ENCODE measurements at places on chromosomes 6 and 20. TPM values are rescaled to one million over a fixed set of nuclear protein-coding genes. Genes with fewer than 3 reads are reported as not detected.
A peak's percentile ranks its signal among the peaks of the same experiment; 100 is the strongest.

- H3K4me3 ChIP-seq, result no peak overlapping the region
- H3K4me1 ChIP-seq, result no peaks in the 10 kb centered on the region
Measured at GRCh38 chr6:90384720-90385119, 88.1 kb upstream of the BACH2 start.

DNA sequence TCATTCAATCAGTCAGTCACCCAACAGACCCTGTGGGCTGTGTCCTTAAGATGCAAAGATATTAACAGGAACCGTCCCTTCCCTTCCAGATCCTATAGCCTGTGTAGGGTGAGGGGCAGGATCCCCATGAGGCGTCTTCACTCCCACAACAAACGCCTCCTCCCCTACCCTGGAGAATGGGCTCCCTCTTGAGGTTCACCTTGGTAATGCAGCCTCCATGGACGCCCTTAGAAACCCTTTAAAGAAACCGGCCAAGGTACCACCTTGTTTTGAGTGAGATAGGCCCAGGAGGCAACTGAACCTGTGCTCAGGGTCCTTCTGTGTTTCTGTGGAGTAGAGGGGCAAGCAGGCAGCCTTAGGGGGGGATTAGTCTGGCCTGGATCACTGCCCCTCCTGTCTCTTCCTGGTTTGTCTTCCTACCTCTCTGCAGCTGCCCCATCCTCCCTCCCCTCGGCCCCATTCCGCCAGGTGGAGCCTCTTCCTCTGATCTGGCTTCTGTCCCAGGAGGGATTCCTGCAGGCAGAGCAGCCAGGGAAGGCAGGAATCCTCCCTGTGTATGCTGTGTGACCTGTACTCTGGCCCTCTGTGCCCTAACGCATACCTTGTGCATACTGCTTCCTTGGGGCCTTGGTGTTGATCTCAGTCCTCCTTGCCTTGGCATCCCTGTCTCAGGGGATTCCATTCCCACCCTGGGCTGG lies 6.6 kb upstream of the GUCA1A start:
- no peaks in the 10 kb centered on the region for H3K36me3 ChIP-seq
- no peak overlapping the region for H3K27ac ChIP-seq
- H3K4me3 ChIP-seq, result no peak overlapping the region
- peaks cover 3% of the 10 kb centered on the region for H3K27me3 ChIP-seq
- peaks cover 9% of the 10 kb centered on the region for H3K4me1 ChIP-seq

ADAM33 gene
- 81.5 TPM for total RNA-seq

TAPBP gene
- total RNA-seq, result 111 TPM

DNA sequence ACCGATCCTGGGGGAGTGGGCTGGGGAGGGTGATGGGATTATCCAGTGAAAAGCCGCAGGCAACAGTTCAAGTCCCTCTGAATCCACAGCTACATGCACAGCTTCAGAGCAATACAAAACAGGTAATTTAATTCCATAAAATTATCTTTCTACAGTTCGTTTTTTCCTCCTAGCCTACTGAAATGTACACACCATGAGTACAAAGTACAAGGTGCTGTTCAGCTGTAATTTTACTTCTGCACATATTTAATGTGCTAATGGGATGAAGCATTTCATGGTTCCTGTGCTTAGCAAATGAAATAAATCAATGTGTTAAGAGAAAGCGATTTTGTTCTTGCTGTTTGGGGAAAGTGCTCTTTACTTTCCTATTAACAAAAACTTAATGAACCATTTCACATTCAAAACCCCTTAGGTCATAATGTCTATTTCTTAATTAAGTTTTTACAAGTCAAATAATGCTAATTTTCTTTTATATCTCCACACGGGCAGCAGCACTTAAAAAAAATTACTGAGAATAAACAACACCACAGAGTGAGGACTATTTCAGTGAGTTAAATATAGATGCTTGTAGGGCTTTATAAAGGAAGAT lies 71.8 kb downstream of the INSM1 start:
- H3K27me3 ChIP-seq, result peaks cover 3% of the 10 kb centered on the region
- no peaks in the 10 kb centered on the region for H3K36me3 ChIP-seq
- no peak overlapping the region for H3K4me3 ChIP-seq

DNA sequence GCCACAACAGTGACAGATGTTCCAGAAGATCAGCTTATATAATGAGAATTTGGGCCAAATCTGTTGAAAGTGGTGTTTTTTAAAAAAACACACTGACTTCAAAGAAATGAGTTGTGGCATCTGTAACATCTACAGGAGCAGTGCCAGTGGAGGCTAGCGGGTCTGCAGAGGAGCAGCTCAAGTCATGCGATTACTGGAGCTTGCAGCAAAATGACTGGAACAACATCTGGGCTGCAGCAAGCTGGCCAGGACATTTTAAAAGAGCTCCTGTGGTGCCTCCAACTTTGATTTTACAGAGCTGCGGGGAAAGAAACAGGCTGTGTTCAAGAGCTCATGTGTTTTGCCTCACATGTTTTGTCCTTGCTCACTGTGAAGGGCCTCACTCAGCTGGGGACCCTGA lies 57.2 kb downstream of the TBX18 start:
- no peak overlapping the region for H3K27ac ChIP-seq
- H3K36me3 ChIP-seq, result no peaks in the 10 kb centered on the region
- H3K4me3 ChIP-seq, result no peak overlapping the region

DNA sequence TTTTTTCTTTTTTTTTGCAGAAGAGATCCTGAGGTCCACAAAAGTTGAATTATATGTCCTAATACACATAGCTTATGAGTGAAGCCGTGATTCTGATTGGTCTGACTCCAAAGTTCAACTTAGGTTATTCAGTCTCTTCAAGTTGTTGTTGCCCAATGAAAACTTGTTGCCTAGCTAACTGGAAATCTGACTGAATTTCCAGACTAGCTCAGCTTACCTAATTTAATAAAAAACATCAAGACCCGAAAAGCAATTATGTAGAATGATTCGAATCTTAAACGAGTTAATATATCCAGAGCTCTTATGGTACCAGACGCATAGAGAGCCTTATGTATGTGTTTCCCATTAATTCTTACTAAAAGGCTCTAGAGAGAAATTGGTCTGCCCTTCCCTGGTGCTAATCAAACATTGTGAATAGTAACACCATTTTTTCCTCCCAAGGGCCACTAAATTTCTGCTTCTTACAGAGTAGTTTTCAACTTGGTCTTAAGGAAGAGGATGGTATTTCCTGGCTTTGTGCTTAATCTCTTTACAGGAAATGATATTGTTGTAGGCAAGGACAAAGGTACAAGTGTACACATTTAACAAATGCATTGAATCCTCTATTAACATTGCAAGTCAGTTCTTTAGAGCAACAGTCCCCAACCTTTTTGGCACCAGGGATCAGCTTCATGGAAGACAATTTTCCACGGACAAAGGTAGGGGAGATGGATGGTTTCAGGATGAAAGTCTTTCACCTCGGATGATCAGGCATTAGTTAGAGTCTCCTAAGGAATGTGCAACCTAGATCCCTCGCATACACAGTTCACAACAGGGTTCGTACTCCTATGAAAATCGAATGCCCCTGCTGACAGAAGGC lies 107.9 kb downstream of the TSHZ2 start:
- no peaks in the 10 kb centered on the region for H3K27me3 ChIP-seq
- H3K27ac ChIP-seq, result no peak overlapping the region
- H3K4me3 ChIP-seq, result no peak overlapping the region
- no peaks in the 10 kb centered on the region for H3K4me1 ChIP-seq
- no peaks in the 10 kb centered on the region for H3K36me3 ChIP-seq

DNA sequence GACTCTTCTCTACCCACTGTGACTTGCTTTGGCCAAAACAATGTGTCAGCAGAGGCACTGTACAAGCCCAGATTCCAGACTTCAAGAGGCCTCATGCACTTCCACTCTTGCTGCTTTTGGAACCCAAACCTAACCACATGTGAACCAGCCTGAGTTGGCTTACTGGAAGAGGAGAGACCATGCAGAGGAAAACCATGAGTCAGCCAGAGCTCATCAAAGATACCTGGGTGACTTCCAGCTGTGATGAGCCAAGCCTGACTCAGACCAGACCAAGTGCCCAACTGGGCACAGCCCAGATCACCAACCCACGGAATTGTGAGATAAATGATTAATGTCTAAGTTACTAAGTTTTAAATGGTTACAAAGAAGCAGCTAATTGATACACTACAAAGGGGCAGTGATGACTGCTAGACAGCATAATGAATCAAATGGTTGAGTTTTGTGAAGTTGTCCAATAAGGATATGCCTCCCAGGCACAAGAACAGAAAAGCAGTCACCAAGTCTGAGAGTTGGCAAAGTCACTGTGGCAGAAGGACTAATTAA lies 16.2 kb upstream of the BEND6 start:
- peak overlapping the region; percentile 77 for H3K27ac ChIP-seq
- peak; percentile 99 for DNase-seq
- H3K4me1 ChIP-seq, result peaks cover 40% of the 10 kb centered on the region
- peak overlapping the region; percentile 83 for H3K4me3 ChIP-seq
- H3K27me3 ChIP-seq, result 0 out of 2 replicates have a peak, but pooled peaks cover 2% of the 10 kb centered on the region

TRIM15 gene
- total RNA-seq, result not detected

GRCh38 chr20:34710861-34711574 lies 6.9 kb downstream of the TP53INP2 start:
- H3K4me1 ChIP-seq, result peaks cover 71% of the 10 kb centered on the region
- H3K27me3 ChIP-seq, result no peaks in the 10 kb centered on the region
- no peak for DNase-seq
- H3K4me3 ChIP-seq, result peak overlapping the region; percentile 89

ZGPAT gene
- total RNA-seq, result 21.8 TPM

DNA sequence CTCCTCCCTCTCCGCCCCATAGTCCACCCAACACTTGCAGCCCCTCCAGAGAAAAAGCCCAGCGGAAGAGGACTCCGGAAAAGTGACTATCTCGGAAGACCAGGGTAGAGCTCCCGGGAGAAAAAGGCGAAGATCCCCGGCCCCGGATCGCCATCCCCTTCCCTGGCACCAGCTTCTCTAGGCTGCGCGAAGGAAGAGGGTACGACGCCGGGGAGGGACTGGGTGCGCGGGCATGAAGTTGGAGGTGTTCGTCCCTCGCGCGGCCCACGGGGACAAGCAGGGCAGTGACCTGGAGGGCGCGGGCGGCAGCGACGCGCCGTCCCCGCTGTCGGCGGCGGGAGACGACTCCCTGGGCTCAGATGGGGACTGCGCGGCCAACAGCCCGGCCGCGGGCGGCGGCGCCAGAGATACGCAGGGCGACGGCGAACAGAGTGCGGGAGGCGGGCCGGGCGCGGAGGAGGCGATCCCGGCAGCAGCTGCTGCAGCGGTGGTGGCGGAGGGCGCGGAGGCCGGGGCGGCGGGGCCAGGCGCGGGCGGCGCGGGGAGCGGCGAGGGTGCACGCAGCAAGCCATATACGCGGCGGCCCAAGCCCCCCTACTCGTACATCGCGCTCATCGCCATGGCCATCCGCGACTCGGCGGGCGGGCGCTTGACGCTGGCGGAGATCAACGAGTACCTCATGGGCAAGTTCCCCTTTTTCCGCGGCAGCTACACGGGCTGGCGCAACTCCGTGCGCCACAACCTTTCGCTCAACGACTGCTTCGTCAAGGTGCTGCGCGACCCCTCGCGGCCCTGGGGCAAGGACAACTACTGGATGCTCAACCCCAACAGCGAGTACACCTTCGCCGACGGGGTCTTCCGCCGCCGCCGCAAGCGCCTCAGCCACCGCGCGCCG lies 822 bp downstream of the FOXQ1 start:
- DNase-seq, result no peak
- H3K4me3 ChIP-seq, result peak overlapping the region; percentile 89
- peak overlapping the region; percentile 67 for H3K27ac ChIP-seq
- H3K27me3 ChIP-seq, result peaks cover 11% of the 10 kb centered on the region

- peaks cover 13% of the 10 kb centered on the region for H3K36me3 ChIP-seq
- peak overlapping the region; percentile 89 for H3K4me3 ChIP-seq
- no peak for DNase-seq
- H3K27ac ChIP-seq, result peak overlapping the region; percentile 89
Measured at GRCh38 chr6:33428966-33429749, 9.3 kb downstream of the SYNGAP1 start.

DNA sequence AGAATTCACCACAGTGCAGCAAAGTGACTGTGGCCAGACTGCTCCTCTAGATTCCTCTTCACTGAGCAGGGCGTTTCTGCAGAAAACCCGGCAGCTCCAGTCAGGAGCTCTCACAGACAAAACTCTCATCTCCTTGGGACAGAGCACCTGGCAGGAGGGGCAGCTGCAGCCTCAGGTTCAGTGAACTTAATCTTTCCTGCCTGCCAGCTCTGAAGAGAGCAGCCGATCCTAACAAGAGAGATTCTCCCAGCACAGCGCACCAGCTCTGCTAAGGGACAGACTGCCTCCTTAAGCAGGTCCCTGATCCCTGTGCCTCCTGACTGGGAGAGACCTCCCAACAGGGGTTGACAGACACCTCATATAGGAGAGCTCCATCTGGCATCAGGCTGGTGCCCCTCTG lies 1065.5 kb downstream of the GRIK2 start:
- H3K27ac ChIP-seq, result no peak overlapping the region
- H3K4me1 ChIP-seq, result no peaks in the 10 kb centered on the region
- DNase-seq, result no peak
- H3K36me3 ChIP-seq, result no peaks in the 10 kb centered on the region
- no peaks in the 10 kb centered on the region for H3K27me3 ChIP-seq
- H3K4me3 ChIP-seq, result no peak overlapping the region

GRCh38 chr20:6635034-6635736 lies 132.3 kb upstream of the BMP2 start:
- no peak for DNase-seq
- H3K4me1 ChIP-seq, result no peaks in the 10 kb centered on the region
- no peak overlapping the region for H3K27ac ChIP-seq
- H3K27me3 ChIP-seq, result peaks cover 2% of the 10 kb centered on the region
- no peaks in the 10 kb centered on the region for H3K36me3 ChIP-seq

- H3K4me1 ChIP-seq, result peaks cover 6% of the 10 kb centered on the region
- no peak for DNase-seq
- no peak overlapping the region for H3K4me3 ChIP-seq
- H3K27me3 ChIP-seq, result no peaks in the 10 kb centered on the region
Measured at GRCh38 chr6:79173378-79173777, 61.1 kb downstream of the HMGN3 start.

LAMP5 gene
- not detected for total RNA-seq
